ENCODE measurements at places on chromosomes 16 and 17.

- no peak for DNase-seq
Measured at GRCh38 chr16:71746442-71747046, 22.0 kb upstream of the PHLPP2 start.

DNA sequence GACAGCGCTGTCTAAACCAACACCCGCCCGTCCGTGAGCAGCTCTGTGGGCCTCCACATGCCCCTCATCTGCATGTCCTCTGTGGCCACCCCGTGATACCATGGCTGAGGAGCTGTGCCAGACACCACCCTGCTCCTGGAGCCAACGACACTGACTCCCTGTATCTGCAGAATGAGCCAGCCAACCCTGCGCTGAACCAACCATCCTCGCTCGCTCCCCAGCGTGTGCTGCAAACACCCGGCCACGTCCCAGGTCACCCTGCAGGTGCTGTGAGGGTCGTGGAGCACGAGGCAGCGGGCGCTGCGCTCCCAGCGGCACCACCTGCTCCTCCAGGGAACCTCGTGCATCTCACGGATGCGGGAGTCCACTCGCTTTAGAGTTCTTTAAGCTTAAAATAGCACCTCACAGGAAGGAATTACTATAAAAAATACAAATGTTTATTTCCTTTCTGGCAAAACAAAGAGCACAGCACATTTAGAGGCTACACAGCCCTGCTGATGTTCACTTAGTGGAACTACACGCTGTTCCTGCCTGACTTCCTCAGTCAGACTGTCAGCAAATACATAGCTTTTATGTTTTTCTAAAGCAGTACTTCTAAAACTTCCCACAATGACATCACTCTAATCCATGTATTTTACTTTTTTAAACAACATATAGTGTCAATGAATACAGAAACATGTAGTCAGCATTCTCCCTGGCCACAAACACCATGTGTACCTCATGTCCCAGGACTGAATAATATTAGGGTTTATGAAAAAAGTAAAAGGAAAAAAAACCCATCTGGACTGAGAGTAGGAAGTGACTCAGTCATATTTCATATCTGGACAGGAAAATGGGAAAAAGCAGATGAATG lies 43.5 kb downstream of the MAP1LC3B start:
- DNase-seq = no peak

GRCh38 chr16:31537362-31538242 lies 9.9 kb downstream of the AHSP start:
- no peak for DNase-seq

DNA sequence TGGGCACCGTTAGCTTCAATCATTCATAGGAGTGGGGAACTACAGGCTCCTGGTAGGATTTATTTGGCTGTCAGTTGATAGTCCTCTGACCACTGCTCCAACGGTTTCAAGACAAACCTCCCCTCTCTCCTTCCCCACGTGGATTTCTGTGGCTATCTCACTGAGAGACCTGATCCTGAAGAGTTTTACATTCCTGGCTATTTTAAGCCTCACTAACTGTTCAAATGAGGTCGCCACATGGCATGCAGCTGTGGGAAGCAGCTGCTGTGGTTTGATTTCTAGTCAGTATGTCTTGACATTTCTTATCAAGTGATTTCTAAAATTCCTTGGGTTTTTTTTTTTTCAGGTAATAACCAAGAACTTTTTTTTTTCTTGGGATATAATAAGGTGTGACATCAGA lies 38.3 kb downstream of the CDK5R1 start:
- no peak for DNase-seq

GRCh38 chr16:14365200-14365851 lies 264.7 kb downstream of the PARN start:
- no peak for DNase-seq

DNA sequence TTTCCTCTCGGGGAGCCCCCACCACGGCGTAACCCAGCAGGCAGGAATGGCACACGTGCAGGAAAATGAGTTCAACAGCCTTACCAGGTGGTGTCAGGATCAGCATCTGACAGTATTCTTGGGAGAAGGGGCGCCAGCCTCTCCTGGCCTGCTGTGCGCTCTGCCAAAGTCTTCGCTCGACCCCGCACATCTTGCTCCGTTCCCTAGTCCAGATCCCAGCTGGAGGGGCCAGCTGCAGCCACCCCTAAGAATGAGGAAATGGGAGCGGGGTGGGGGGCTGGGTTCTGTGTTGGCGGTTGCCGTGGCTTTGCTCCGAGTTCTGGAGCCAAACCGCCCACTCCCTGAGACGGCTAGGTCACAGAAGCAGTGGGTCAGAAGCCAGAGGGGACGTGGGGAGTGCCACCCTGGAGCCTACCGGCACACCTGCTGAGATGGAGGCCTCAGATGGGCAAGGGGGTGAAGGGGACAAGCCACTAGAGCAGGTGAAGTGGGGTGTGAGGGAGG lies at the start of gene CHCT1:
TSS of gene CHCT1 (plus strand) at position 328 of the 504 bp plus-strand sequence. CDS start at position 432, 104 bp downstream.
- DNase-seq = no peak

DNA sequence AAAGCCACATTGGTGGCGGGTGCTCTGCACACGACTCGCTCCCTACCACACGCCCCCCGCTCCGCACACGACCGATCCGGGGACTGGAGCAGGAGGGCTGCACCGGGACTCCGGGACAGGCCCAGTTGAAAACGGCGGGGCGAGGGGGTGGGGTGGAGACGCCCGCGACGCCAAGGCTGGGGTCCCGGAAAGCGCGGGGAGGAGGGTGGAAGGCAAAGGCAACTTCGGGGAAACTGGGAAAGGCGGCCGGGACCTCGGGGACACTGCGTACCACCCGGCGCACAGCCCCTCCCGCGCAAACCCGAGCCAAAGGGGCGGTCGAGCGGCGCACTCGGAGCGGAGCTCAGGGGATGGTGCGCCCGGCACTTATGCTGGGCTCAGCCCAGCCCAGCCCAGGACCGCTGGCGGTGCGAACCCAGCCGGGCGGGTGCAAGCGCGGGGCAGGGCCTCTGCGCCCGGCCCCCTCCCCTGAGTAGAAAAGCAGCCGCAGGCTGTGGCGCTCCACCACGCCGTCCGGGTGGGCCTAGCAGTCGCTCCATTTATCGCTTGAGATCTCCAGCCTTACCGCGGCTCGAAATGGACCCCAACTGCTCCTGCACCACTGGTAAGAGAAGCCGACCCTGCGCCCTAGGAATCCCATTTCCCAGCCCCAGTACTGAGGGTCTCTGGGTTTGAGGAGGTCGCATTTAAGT lies at the start of gene MT1M:
TSS of gene MT1M (plus strand) at position 504 of the 692 bp plus-strand sequence. CDS start at position 577, 73 bp downstream.
- DNase-seq = peak; percentile 68

DNA sequence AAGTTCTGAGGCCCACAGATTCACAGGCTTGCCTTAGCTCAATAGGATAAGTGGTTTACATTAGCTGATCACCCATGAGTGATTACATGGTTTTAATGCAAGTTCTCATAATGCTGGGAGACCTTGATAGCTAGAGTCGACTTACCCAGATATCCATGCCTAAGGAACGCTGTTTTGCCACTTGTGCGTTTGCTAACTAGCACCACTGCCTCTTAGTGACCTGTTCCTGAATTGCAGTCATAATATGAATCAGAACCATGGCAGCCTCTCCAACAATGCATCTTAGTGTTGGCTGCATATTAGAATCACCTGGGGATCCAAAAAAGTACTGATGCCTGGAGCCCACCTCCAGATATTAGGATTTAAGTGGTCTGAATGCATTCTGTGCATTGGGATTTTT lies 251.1 kb upstream of the CDH5 start:
- no peak for DNase-seq

GRCh38 chr16:28182183-28182582 lies 29.6 kb downstream of the XPO6 start:
- no peak for DNase-seq

GRCh38 chr16:68436581-68436980 lies 11.7 kb downstream of the SMPD3 start:
- DNase-seq = no peak

DNA sequence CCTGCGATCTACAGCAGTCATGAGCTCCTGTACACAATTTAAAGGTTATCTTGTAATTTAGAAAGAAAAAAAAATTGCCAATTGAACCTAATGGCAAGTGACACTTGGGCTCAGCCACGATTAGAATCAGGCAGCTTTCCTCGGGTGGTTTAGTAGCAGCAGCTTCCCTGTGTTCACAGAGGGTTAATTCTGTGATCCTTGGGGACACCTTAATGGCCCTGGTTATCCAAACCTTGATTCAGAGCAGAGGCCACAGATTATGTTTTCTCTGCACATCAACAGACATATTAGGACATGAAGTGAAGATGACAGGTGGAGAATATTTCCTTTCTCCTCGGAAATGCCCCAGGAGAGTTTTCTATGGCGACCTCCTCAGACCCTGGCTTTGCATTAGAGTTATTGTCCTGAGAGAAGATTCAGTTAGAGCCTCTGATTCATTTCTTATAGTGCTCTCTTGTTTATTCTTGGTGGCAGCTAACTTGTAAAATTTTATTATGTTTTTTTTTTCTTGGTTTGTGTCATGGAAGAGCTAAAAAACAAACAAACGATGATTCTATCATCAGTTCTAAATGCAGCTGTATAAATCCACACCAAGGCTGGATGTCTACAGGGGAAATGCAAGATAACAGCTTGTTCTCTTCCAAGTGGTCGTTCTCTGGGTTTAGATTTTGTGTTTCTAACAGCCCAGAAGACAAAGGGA lies 351.2 kb upstream of the DYNLRB2 start:
- DNase-seq = no peak

DNA sequence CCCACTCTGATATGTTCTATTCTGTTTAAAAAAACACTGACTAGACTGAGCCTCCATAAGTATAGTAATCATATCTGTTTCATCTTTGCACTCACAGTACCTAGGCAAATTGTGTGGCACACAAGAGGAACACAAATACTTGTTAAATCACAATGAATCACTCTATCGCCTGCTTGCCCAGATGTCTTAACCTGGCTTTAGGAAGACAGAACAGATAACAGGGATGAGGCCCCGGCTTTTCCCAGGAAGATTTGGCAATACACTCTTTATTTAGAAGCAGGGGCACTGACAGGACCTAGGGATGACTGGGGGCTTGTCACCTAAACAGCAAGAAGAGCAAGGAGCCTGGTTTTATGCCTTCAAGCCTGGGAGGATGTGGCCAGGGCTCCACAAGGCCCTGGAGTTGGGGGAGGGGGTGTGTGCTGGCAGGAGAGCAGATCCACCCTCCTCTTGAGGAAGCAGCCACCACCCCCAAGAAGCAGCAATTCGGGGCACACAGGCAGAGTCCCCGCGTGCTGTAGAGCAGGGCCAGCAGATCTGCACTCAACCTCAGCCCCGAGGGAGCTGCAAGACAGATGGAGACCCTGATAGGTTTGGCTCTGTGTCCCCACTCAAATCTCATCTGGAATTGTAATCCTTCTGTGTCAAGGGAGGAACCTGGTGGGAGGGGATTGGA lies 41.0 kb upstream of the KSR1 start:
- no peak for DNase-seq

DNA sequence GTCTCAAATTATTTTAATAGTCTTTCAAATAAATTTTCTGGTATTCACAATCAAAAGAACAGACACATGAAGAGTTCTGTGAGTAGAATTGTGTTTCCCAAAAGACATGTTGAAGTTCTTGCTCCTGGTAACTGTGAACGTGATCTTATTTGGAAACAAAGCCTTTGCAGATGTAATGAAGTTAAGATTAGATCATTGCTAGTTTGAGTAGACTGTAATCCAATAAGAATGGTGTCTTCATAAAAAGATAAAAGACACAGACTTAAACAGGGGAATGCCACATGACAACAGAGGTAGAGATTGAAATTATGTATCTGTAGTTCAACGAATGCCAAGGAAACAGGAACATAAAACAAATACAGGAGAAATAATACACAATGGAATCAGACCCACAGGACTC lies 357.4 kb upstream of the CA10 start:
- no peak for DNase-seq

- DNase-seq = no peak
Measured at GRCh38 chr16:68296693-68297092, 14.1 kb downstream of the SLC7A6OS start.

Data from right atrium auricular region (tissue), 2 donors.